ENCODE measurements at places on chromosomes 16 and 17. TPM values are rescaled to one million over a fixed set of nuclear protein-coding genes. Genes with fewer than 3 reads are reported as not detected.

Gene RTN4RL1
- not detected for total RNA-seq

Gene ASGR1
- 23.9 TPM for total RNA-seq

Gene FOXF1
- total RNA-seq: 0.69 TPM

Gene TBC1D3I
- 0.23 TPM for total RNA-seq

Gene VAT1L
- total RNA-seq: 1.1 TPM
